T1000 (cell line): ENCODE measurements at places on chromosomes 2 and 18.
A peak's percentile ranks its signal among the peaks of the same experiment; 100 is the strongest.

- DNase-seq = no peak
These were observed 201.3 kb upstream of the OSR1 start for GRCh38 chr2:19559596-19560240.

- DNase-seq = no peak
These were observed 351.4 kb upstream of the HS6ST1 start for GRCh38 chr2:128670066-128670465.

- DNase-seq = no peak
These were observed 41.7 kb downstream of the FRZB start for GRCh38 chr2:182824767-182825158.

GRCh38 chr18:51654488-51655326, 457.2 kb upstream of the MEX3C start:
- no peak for DNase-seq

GRCh38 chr2:26172871-26173775, at the start of gene GAREM2:
Gene GAREM2, plus strand, starts transcription at chr2:26173088. Its CDS starts 133 bp downstream, at chr2:26173221.
- DNase-seq = no peak

GRCh38 chr2:179446476-179447141, 182.0 kb upstream of the SESTD1 start:
- no peak for DNase-seq

DNA sequence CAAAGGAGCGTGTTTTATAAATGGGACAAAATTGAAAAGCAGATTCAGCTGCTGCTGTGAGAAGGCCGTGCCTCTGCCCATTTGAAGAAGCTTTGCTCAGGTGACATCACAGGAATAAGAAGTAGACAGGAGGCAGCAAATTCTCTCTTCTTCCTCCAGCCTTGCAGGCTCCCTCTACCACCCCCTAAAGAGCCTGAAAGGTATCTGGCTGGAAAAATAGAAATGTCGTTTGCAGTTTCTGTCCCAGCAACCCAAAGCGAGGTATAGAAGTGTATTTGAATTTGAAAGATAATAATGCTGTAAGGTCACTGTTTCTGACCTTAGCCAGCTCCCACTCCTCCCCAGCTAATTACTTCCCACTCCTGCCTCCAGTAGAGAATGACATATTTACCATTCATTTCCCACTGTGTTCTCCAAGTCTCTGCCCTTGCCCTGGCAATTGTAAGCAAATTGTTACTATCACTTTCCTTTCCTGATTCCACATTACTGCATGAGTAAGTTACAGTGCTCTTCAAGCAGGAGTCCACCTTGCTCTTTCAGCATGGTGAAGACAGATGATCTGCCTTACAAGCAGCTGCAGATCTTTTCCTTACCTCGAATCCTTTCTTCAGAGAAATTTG, 56.8 kb upstream of the RASGRP3 start:
- DNase-seq = no peak

DNA sequence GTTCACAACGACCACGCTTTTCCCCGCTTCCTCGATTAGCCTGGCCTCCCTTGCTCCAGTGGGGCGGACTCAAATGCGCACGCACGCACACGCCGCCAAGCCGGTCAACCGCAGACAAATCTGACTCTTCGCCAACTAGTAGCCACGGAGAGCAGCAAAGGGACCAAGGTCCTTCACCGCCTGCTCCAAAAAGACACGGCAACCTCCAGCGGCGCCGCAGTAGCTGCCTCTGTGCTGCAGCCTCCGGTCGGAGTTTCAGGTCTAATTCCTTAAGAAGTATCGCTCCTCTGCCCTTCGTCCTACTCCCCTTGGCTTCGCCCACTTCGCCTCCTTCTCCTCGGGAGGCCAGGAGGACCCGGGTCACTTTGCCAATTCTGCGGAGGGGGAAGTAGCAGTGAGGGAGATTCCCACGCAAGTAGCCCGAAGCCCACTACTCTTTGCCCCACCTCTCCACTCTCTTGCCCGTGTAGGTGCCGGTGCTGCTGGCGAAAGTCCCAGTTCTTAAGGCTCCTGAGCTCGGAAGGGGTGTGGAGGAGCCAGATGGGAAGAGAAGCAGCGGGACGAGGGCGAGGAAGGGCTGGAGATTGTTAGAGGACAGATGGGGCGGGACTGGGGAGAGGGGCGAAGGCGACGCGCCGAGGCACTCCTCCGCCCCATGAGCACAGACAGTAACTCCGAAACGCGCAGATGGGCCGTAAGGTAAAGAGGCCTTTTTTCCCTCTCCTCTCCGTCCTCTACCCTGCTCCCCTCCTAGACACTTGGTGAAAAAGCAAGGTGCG, 615 bp downstream of the AKAIN1 start:
- DNase-seq = no peak

DNA sequence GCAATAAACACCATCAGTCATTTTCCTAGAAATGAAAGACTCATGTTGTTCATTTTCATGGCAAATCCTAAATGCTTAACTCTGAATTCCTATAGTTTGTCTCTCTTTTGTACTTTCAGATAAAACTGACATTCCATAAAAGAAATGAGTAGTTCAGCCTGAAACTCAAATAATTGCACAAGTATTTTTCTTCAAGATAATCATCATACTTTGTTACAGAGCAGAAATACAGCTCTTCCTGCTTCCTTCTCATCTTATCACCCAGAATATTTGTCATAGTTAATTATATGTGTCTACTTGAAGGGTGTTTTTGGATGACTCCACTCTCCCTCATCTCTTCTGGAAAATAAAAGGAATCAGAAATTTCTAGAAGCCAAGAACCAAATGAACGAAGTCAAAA, 141.1 kb downstream of the HNMT start:
- DNase-seq = no peak

- no peak for DNase-seq
These were observed 100.3 kb downstream of the MCFD2 start for GRCh38 chr2:46815121-46815802.

DNA sequence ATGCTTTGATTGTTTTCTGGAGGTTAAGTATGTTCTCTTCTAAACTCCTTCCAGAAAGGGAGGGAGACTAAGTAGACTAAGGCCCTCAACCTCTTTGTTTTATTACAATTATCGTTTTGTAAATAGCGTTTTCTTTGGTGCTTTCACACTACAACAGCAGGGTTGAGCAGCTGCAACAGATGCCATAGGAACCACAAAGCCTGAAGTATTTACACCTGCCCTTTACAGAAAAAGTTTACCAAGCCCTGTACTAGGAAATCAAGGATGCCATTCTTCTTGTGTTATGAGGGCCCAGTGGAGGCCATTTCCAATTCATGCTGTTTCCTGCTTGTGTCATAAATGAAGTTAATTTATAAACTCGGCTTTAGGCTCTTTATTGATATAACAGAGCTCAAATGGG, 914.8 kb downstream of the DCDC2C start:
- DNase-seq = no peak

DNA sequence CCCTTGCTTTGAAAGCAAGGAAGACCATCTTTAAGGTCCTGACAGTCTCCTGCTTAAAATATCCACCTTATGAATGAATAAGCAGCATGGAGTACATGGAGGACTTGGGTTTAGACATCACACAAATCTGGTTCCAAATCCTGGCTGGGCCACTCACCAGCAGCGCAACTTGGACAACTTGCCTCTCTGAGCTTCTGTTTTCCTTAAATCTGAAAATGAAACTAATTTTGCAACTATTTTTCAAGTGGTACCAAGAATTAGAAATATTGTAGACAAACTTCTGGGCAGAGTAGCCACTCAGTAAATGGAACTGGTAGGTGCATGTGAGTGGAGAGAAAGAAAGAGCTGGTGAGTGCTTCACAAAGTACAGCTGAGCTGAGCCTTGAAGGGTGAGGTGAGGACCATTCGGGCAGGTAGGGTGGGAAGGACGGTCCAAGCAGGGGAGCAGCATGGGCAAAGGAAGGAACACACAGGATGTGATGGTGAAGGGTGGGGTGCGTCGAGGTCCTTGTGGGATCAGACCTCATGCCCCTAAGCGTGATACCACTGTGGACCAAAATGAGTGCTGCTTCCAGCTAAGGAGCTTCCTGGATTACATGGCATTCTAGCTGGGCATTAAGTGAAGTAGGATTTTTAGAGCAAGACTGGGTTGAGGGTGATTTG, 14.4 kb upstream of the TET3 start:
- no peak for DNase-seq

- no peak for DNase-seq
These were observed 91.8 kb upstream of the NEDD4L start for GRCh38 chr18:57951999-57952774.

DNA sequence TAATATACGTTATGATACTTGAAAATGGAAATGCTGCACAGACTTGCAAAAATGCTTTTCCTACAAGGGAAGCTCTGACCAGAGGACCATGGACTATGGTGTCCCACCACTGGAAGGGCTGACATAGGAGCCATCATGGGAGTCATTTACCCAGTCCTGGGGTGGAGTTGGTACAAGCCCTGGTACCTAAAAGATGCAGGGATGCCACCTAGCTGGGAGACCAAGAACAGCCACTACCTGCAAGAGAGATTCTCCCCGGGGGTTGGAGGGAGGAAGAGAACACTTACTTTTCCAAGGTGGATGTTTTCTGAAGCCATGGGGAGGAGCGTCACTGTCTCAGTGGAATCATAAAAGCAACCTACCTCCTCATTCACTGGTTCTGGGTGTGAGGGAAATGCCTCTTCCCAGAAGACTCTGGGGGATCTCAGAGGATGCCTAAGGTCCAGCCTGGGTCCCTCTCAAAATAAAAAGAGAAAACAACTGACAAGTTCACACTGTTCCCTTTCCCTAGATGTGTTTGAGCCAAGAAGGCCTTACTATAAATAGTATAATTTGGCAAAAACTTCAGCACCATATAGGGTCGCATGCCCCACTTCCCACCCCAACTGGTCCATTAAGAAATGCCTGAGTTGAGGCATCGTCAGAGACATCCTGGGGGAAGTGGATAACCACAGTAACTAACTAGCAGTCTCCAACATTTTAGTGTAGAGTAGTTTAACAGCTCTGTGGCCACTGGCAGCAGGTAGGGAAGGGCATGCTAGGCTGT, 39.9 kb downstream of the REEP1 start:
- DNase-seq = no peak

GRCh38 chr2:166539340-166540162, 45.5 kb upstream of the SCN7A start:
- DNase-seq = peak; percentile 20

GRCh38 chr2:168948621-168949212, 47.6 kb downstream of the G6PC2 start:
- no peak for DNase-seq

- no peak for DNase-seq
These were observed 107.0 kb downstream of the STRN start for GRCh38 chr2:36859366-36859792.

DNA sequence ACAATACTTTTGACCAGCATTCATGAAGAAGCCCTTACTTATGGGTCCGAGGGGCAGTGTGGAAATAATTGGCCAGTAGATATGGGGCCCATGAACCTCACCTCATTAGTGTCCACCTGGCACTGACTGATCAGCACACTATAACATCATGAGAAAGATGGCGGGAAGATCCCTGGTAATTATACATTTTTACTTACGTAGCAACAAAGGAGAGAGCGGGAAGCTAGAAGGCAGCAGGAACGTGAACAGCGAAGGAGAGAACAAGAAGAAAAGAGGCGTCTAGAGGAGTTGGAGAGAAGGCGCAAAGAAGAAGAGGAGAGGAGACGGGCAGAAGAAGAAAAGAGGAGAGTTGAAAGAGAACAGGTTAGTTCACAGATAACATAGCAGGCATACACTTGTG, 136.0 kb upstream of the IL1R2 start:
- no peak for DNase-seq

DNA sequence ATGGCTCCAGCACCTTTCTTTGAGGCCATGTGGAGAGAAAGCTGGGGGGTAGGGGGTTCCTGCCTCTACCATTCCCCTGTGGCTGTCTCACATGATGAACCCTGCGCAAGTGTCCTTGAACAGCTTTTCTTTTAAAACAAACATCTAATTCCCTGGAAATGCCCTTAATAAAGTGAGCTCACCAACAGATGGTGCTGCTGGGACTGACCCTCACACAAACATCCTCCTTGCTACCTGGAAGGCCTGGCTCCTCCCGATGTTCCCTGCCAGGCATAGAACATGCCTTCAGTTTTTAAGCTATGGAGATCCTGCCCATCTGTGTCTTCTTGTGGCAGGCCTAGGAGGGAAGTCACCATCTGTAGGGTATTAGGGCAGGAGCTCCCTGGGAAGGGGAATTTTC, 60.7 kb upstream of the GATA6 start:
- no peak for DNase-seq

GRCh38 chr2:163974766-163975165, 239.0 kb upstream of the FIGN start:
- no peak for DNase-seq

- no peak for DNase-seq
These were observed 227.0 kb upstream of the SMAD7 start for GRCh38 chr18:49177812-49178211.

GRCh38 chr2:32011485-32011960, 715 bp upstream of the MEMO1 start:
- no peak for DNase-seq

DNA sequence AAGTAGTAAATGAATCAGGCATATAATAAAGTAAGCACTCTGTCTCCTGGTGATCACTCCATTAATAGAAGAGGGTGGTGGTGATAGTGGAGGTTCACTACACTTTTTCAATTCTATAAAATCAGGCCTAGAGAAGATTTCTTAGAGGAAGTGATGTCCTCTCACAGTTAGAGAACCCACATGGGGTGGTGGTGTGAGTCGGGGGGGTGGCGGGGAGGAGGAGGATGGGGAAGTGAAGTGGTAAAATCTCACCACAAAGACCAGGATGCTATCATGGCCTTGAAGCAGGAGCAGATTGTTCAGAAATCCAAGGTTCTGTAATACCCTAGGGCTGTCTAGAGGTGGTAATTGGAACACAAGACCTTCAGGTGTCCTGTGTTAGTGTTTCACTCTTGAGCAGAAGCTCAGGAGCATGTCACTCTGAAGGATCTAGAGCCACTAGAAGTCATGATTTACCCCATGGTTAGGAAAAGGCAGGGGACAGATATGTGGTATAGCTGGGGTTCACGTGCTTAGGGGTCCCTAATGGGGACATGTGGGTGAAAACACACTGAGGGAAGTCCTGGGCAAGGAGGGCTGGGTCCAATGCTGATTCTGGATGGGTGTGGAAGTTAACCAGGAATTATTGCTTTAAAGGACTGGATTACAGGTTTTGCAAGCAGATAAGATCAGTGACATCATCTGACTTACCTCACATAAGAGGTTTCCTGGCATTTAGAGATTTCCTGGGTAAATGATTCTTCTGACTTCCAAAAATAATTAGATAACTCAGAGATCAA, 31.0 kb downstream of the RNF125 start:
- no peak for DNase-seq

DNA sequence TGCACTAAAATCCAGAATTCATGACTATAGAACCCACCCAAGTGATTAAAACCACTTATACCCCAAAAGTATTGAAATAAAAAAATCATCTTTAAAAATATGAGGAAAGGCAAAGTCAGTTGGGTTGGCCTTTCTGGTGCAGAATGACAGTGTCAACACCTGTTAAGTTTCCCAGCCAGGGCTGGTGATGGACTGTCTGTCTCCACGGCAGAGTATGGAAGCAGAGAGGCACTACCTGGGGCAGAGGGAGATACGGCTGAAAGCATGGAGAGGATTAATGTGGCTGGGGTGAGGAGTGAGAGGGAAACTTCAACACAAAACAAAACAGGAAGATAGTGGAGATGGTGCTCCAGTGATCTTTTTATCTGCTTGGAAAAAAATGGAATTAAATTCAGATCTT, 215.8 kb downstream of the FAM210A start:
- DNase-seq = no peak
